ENCODE measurements at places on chromosomes 2 and 18.

DNA sequence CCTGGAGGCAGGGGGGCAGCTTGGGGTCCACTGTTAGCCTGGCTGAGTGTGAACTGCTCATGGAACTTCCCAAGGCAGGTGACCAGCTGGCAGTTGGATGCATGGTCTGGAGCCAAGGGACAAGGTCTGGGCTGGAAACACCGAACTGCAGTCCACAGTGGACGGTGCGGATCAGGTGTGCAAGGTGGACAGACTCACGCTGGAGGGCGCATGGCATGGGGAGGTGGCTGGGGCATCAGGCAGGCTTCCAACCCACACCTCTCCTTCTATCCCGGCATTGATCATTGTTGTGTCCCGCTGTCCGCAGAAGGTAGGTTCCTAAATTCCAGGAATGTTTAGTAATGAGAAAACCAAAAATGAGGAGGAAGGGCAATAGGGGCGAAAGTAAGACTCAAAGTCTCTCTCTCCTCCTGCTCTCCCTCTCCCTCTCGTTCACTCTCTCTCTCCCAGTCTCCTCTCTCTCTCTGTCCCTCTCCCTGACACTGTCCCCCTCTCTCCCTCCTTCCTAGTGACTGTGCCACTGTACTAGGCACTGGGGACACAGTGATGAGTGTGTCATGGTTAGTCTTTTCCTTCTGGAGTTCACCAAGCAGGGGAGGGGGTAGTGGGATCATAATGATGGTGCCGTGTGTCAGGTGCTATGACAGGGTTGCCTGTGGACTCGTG is 30.3 kb upstream of the LPIN1 start:
- DNase-seq, result no peak

- no peak for DNase-seq
These were observed 366.9 kb upstream of the ZEB2 start for GRCh38 chr2:144886862-144887261.

- DNase-seq, result no peak
These were observed 48.8 kb downstream of the ASB1 start for GRCh38 chr2:238475566-238475965.

- no peak for DNase-seq
These were observed 35.8 kb downstream of the MTCL1 start for GRCh38 chr18:8741117-8741516.

DNA sequence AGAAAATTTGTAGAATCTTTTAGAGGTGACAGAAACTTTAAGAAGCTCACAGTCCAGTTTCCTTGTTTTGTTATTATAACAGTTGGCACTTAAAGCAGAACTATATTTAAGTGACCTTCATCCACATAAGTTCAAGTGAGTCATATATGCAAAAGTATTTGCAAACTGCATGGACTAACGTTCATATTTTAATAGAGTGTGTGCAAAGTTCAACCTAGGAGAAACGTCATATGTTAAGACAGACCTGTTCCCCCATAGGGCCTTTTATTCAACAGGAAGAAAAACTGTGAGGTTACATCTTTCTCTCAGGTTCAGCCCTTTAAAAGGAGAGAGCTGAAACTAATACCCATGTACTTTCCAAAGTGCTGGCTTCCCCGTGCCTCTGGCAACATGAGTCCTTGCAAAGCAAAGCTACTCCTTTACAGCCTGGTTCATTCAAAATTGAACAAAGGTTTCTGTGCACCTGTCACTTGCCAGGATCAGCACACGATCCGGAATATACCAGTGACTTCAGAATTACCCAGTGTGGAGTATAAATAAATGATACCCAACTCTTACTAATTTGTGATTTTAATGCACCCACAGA is 280.0 kb upstream of the RAB12 start:
- no peak for DNase-seq

DNA sequence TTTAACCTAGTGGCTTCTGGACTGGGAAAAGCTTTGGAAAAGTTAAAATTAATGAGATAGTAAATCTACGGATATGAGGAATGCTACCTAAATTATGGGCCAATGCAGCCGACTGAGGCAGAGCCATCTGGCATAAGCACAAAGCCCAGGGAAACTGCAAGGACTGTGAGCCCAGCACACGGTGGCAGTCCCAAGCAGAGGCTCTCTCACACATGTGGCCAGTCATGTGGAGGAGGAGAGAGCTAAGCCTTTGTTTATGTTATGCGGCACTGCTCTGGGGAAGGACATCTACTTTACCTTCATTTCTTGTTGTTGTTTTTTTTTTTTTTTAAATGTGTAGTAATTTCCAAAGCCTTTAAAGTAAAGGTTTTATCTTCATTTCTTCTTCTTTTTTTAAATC is 267.0 kb downstream of the STK39 start:
- DNase-seq, result no peak

DNA sequence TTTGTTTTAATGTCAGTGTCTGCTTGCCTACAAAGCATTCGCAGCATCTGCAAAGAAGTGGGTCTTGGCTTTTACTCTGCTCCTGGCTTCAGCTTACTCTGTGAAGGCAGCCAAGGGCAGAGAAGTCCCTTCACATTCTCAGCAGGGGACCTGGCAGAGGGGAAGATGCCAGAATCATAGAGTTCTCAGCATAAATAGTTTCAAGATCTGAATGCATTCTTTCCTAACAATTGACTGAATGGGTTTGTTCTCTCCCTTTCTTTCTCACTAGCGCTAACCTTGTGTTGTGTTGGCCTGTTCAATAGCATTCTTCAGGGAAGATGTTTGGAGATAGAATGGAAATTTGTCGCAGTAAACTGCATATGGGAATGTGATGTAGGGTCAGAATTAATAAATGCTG is 106.9 kb downstream of the FARSB start:
- no peak for DNase-seq

- DNase-seq, result no peak
These were observed 477.5 kb upstream of the MEIS1 start for GRCh38 chr2:65957454-65957853.
